ENCODE measurements at places on chromosomes 5 and 9.

GRCh38 chr9:28365020-28365640, 791.8 kb upstream of the C9orf72 start:
- peak; percentile 48 for DNase-seq

GRCh38 chr9:128636024-128636390, 20.6 kb downstream of the DYNC2I2 start:
- DNase-seq = no peak

GRCh38 chr9:115845648-115846312, 307.8 kb upstream of the PAPPA start:
- DNase-seq = no peak

DNA sequence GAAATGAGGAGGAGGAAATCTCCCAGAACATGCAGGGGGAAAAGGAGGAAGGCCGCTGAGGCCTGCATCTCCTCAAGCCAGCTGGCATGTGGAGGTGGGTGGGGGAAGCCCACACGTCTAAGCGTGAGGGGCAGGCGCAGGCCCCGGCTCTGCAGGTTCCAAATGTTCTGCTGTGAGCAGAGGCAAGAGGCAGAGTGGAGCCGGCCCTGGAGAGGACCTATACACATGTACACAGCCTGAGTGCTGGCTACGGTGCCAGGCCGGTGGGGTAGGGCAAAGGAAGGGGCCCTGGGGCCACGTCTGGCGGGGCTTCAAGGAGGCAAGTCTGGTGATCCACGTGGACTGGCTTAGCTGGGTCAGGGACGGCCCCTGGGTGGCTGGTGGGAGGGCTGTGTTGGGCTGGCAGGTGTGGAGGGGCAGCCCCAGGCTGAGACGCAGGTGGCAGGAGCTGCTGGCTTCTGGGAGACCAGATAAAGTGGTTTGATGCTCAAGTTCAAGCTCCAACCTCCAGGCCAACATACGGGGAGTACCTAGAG, 26.4 kb downstream of the LPCAT1 start:
- no peak for DNase-seq

DNA sequence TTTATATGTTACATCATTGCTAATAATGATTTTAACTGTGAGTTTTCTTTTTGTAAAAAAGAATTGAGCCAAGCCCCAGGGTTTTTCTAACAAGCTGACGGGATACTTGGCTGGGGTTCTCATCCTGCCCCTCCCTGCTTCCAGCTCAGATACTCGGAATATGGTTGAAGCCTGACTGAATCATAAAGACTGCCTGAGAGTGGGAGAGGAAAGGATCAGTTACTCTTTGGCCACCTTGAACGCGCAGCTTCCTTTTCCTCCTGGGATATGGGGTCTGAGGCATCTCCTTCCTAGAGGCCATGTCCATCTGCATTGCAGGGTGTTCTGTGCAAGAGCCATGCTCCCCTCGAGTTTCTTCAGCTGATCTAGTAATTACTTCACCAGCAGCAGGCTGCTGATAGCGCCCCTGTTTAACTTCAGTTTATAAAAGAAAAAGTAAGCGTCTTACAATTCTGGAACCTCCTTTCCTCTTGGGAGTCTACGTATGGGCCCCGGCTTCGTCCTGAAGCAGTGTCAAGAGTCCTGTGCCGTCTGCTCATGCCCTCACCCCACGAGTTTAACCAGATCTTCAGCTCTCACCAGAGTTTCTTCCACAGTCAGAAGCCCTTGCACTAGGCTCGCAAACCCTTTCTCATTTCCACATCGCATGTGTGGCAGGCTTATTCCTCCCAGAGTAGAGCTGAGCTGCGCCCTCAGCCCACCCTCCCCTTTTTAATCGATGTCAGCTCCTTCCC, 130.0 kb downstream of the MVB12B start:
- no peak for DNase-seq

DNA sequence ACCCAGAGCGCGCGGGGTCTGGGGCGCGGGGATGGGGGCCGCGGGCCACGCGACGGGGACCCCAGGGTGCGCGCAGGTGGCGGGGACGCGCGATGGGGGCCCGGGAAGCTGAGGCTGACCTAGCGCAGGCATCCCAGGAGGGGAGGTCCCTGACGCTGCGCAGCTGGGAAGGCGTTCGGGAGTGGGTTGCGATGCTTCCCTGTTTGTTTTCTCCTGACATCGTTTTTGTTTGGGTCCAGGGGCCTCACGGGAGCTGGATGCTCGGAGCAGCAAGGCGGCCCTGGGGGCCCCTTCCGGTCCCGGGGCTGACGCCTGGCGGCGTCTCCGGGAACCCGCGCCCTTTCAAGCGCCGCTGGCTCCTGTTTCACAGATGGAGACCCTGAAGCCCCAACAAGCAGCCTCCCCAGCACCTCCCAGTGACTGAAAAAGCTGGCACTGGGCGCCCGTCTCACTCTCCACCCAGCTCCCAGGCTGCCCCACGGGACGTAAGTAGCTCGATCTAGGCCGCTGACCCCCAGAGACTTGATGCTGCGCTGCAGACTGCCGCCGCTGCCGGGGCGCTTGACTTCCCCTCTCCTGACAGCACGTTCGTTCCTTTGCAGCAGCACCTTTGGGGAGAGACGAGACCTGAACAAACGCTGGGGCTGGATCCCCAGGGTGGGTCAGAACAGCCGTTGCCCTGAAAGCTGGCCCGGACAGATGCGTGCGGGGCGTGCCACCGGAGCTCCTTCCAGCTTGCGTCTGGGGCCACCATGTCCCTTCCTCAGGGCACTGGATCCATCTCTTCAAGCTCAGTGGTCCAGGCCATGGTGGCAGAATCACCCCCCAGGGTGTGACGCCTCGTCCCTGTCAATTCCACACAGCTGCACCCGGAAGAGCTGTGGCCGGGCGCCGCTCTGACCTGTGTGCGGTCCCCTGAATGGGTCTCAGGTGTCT, 593 bp downstream of the BRD3OS start:
- DNase-seq = peak; percentile 39

GRCh38 chr5:15645381-15646160, 145.6 kb downstream of the FBXL7 start:
- DNase-seq = peak; percentile 25

- DNase-seq = no peak
These were observed 7.7 kb downstream of the DNLZ start for GRCh38 chr9:136355616-136356557.

DNA sequence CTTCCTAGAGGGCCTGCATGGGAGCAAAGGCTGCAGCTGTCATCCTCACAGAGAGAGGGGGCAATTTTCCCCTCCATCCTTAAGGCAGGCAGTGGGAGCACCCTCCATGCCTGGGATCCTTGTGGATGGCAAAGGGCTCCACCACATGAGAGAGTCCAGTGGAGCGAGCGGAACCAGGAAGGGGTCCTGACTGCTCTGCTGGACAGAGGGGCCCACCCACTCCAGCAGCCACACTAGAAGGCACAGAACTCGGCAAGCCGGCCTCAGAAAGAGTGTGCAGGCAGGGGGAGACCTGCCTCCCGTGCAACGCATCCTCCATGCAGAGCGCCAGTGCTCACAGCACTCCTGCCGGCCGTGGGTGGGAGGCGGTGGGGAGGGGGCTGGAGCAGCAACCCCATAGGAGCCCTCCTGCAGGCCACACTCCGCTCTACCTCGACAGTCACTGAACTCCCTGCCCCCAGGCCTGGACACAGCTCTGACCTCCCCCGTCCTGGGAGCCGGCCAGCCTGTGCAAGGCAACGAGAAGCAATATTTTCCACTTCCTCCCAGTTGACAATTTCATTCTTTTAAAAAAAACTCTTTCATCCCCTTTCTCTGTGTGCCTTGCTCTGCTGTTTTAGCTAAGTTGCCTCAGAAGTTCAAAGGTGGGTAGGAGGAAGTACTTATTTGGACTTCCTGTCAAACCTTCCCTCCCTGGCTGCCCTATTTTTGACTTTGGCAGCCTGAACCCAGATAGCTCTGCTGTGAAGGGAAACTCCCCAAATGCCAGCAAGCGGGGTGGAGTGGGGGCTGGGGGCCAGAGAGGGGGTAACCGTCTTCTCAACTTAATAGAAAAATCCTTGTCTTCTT, 5.3 kb upstream of the LCP2 start:
- DNase-seq = no peak

GRCh38 chr5:7405277-7405676, 9.3 kb downstream of the ADCY2 start:
- no peak for DNase-seq

- no peak for DNase-seq
These were observed 43.7 kb downstream of the PHF2 start for GRCh38 chr9:93620041-93620506.

DNA sequence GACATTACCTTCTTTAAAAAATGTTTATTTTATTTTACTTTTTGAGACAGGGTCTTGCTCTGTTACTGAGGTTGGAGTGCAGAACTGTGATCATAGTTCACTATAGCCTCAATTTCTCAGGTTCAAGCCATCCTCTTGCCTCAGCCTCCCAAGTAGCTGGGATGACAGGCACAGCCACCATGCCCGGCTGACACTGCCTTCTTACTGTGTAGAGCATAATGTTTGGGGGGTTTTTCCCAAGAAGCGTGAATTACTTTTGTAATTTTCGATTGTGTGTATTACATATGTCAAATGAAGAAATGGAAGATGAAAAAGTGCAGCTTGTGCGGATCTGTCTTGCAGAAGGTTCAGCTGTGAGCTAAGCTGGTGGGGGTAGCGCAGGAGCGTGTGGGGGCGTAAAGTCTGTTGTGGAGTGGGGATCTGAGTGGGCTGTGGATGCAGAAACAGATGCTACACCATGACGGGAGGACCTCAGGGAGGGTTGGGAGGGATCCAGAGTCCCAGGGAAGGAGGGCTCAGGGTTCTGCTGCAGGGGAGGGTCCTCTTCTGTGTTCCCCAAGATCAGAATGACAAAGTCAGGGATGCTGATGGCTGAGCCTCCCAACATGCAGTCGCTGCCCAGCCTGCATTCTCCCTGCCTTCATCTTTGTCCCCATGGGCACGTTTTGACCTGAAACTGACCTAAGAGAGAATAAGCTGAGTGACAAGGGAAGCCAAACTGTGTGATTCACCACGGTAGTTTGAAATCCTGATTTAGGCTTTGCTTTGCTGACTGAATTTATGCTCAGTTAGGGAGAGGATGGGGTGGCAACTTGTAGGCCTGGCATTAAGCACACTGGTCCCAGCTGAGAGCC, 6.8 kb upstream of the ANKRD33B start:
- peak; percentile 49 for DNase-seq

DNA sequence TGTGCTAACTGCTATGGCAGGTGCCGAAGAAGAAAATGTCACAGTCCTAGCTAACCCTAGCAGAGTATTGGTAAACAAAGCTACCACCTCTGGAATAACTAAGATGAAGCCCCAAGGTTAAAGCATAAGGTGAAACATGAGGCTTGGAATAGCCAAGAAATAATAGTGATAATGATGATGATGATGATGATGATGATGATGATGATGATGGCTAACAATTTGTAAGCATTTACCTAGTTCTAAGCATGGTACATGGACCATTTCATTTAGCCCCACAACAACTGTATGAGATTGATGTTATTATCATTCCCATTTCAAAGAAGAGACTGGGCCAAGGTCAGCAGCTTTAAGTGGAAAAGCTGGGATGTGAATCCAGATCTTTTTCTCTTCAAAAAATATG, 35.3 kb downstream of the SH3RF2 start:
- no peak for DNase-seq

- DNase-seq = no peak
These were observed 125.6 kb downstream of the NXNL2 start for GRCh38 chr9:88660611-88661010.

- peak; percentile 92 for DNase-seq
These were observed 637 bp upstream of the ERBIN start for GRCh38 chr5:65925601-65926275.

DNA sequence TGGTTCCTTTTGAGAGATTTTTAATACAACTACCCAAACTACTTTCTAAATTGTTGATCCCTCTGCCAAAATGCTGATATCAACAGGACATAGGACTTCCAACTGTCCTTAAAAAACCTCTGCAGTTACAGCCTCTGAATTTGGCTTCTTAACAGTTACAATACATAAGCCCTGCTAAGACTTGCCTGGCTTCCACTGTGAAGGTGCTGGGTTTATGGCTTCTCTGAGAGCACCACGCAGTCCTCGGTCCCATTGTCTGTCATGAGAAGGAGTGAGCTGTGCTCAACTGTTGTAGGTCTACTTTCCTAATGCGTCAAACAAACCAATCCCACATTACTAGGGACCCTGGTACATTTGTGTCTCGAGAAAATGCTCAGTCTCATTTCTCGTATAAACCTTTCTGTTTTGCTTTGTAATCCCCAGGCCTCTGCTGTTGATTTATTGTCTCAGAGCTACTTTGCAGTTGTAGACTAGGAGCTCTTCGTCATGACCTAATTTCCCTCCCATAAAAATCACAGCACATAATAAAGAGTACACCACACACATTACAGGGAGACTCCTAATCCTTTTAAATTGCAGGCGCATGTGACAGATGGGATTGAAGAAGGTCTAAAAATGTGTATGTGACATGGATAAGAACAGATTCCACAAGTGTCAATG, 274.9 kb downstream of the NR3C1 start:
- no peak for DNase-seq

GRCh38 chr9:33184963-33185362, 17.8 kb upstream of the B4GALT1 start:
- DNase-seq = peak; percentile 46

DNA sequence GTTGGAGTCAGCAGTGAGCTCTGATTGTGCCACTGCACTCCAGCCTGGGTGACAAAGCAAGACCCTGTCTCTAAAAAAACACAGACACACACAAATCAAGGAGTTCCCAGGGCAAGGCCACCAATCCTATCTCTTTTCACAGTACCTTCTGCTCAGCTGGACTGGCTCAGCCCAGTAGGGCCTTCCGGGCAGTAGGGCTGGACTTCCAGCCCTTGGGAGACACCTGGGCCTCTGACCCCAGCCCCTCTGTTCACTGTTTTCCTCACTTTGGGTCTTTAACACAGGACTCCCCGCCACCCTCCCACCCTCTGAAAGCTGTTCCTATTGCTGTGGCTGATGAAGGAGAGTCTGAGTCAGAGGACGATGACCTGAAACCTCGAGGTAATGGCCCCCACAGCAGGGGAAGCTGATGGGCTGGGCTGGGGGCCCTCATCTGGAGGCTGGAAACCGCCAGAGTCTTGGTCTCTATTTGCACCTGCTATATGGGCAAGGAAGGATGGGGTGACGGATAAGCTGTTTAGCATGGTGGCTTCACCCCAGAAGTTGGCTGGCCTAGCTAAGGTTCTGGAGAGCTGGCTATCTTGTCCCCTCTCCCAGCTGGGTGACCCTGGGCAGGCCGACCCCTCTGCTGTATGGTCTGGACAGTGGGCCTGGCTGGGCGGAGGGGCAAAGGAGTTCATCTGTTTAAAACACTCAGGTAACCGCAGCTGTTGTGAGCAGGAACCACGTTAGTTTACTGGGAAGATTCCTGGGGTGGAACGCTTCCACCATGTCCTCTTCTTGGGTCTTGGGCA, 25.6 kb downstream of the USP20 start:
- no peak for DNase-seq

DNA sequence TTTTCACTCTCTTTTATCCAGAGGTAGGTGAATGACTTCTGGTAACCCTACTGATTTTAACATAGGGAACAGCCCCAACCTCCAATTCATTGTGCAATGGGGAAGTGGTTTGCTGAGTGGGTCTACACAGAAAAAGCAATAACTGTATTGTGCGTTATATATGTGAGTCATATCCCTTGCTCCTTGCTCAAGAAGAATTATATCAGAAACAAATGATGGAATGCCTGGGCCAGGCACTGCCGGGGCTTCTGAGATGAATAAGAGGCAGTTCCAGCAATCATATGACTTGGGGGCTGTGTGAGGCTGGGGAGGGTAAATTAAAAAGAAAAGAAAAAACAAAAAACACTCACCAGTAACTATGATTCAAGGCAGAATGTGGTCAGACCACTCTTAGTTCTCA, 79.2 kb upstream of the ABCA1 start:
- DNase-seq = peak; percentile 91

GRCh38 chr5:73120222-73121118, at the start of gene TMEM171:
Gene TMEM171 (plus strand): TSS chr5:73120575. CDS start chr5:73123374, 2,799 bp downstream.
- peak; percentile 48 for DNase-seq

Measured in fibroblast of skin of back (primary cell).